ENCODE measurements at places on chromosomes 4 and X. TPM values are rescaled to one million over a fixed set of nuclear protein-coding genes. Genes with fewer than 3 reads are reported as not detected.

GRCh38 chr4:15506464-15506863, 36.8 kb downstream of the CC2D2A start:
- no peak for DNase-seq
- H3K4me1 ChIP-seq: peaks cover 1% of the 10 kb centered on the region
- no peak overlapping the region for H3K4me3 ChIP-seq
- H3K27ac ChIP-seq: no peak overlapping the region

- H3K27me3 ChIP-seq: no peaks in the 10 kb centered on the region
- no peak for DNase-seq
- no peaks in the 10 kb centered on the region for H3K36me3 ChIP-seq
- no peak overlapping the region for H3K27ac ChIP-seq
- peaks cover 29% of the 10 kb centered on the region for H3K4me1 ChIP-seq
Measured at GRCh38 chr4:73450398-73451004, 14.5 kb downstream of the AFP start.

- H3K4me3 ChIP-seq: no peak overlapping the region
- no peak for DNase-seq
- H3K27me3 ChIP-seq: no peaks in the 10 kb centered on the region
Measured at GRCh38 chr4:53863158-53863557, 201.2 kb downstream of the CHIC2 start.

- no peaks in the 10 kb centered on the region for H3K27me3 ChIP-seq
- peaks cover 2% of the 10 kb centered on the region for H3K4me1 ChIP-seq
- no peaks in the 10 kb centered on the region for H3K36me3 ChIP-seq
- H3K4me3 ChIP-seq: no peak overlapping the region
- no peak overlapping the region for H3K27ac ChIP-seq
- no peak for DNase-seq
Measured at GRCh38 chr4:146791439-146791838, 152.7 kb downstream of the POU4F2 start.

DNA sequence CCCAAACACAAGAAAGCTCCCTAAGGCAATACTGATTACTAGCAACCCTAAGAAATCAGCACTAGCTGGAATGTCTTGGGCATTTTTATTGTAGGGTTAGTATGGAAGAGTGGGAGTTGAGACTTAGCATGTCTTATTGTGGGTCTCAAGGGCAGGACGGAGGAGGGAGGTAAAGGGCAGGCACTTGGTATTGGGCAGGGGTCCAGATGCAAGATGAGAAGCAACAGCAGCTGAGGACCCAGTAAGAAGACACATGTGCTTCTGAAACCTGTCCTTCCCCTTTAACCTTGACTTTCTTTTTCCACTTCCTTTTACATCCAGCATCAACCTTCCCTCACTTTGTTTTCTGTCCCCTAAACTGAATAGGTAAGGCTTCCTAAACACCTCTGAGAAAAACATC, 37.4 kb downstream of the LARP7 start:
- no peaks in the 10 kb centered on the region for H3K27me3 ChIP-seq
- H3K36me3 ChIP-seq: no peaks in the 10 kb centered on the region
- peaks cover 4% of the 10 kb centered on the region for H3K4me1 ChIP-seq

DNA sequence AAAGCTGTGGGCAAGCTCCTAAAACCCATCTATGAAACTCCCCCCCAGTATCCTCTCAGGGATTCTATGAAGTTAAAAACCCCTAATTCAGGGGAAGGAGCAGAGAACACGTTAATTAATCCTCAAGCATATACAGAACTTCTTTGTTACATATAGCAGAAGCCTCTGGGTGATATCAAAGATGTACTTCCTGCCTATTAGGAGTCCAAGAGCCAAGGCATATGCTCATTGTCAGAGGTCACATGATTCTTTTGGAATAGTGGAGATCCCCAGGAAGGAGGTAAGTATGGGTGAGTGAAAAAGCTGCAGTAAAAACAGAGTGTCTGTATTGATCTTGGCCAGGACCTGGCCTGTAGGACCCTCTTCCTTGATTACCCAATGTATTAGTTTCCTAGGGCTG, 2.9 kb upstream of the SPARCL1 start:
- peaks cover 26% of the 10 kb centered on the region for H3K4me1 ChIP-seq
- H3K36me3 ChIP-seq: peaks cover 2% of the 10 kb centered on the region
- no peak overlapping the region for H3K4me3 ChIP-seq
- H3K27me3 ChIP-seq: no peaks in the 10 kb centered on the region
- DNase-seq: no peak

- no peak overlapping the region for H3K4me3 ChIP-seq
- no peak overlapping the region for H3K27ac ChIP-seq
- H3K36me3 ChIP-seq: peaks cover 1% of the 10 kb centered on the region
- H3K4me1 ChIP-seq: peaks cover 4% of the 10 kb centered on the region
- no peaks in the 10 kb centered on the region for H3K27me3 ChIP-seq
Measured at GRCh38 chr4:61772126-61772525, 572.0 kb downstream of the ADGRL3 start.

DNA sequence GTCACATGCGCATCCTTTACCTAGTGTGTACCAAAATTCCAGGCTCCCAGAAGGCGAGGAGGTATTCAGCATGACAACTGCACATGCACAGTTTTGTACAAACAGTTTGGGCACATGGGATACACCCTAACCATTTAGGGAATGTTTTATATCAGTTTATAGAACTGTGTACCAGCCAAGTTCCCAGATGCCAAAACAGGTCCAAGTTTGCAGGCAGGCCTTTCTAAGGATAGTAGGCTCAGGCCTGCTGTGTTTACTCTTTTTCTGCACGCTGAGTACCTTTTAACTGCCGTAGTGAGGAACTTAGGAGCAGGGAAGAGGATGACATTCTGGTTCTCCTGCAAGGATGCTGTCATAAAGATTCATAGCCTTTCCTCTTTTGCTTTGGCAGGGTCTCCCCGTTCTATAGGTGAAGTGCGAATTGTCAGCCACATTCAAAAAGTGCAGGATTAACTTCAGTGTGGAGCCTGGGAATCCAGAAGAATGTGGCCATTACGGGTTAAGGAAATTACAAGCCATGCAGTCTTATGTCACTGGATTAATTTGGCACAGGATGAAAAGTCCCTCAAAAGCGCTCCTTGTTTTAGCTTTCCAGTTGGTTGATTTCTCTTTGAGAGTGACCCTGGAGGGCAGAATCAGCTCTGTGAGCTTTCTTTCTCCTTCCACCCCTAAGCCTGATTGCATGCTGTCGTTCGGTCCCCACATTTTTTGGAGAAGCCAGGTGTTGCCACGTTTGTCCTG, 259.8 kb downstream of the ARHGAP10 start:
- DNase-seq: no peak
- no peak overlapping the region for H3K4me3 ChIP-seq
- no peaks in the 10 kb centered on the region for H3K36me3 ChIP-seq

- H3K4me3 ChIP-seq: no peak overlapping the region
- no peak overlapping the region for H3K27ac ChIP-seq
- no peak for DNase-seq
- no peaks in the 10 kb centered on the region for H3K27me3 ChIP-seq
- peaks cover 10% of the 10 kb centered on the region for H3K36me3 ChIP-seq
Measured at GRCh38 chr4:40361338-40361737, 26.2 kb downstream of the CHRNA9 start.

- H3K27ac ChIP-seq: no peak overlapping the region
- no peak for DNase-seq
- H3K36me3 ChIP-seq: peaks cover 7% of the 10 kb centered on the region
- H3K4me3 ChIP-seq: no peak overlapping the region
Measured at GRCh38 chr4:48602222-48602621, 112.2 kb downstream of the ZAR1 start.

GRCh38 chr4:136927172-136927571, 605.1 kb downstream of the PCDH18 start:
- H3K27ac ChIP-seq: no peak overlapping the region
- peaks cover 7% of the 10 kb centered on the region for H3K4me1 ChIP-seq
- no peaks in the 10 kb centered on the region for H3K36me3 ChIP-seq
- H3K4me3 ChIP-seq: no peak overlapping the region

DNA sequence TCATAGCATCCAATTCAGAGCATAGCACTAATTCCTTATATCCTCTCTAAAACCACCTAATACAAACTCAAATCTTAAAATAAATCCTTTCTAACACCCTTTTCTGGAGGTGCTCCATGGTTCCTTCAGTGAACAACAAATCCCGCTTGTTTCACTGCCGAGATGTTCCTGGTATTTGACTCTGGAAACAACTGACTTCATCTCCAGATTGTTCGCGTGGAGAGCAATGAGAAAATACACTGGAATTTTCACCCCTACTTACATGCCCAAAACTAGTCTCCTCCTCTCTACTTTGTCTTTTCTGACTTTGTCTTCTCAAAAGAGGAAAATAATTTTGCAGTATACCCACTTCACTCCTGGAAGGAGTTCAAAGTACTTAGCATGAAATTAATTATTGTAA, 129.0 kb downstream of the PLS3 start:
- peaks cover 16% of the 10 kb centered on the region for H3K27me3 ChIP-seq
- no peak for DNase-seq
- no peaks in the 10 kb centered on the region for H3K36me3 ChIP-seq
- peak overlapping the region; percentile 91 for H3K27ac ChIP-seq
- no peak overlapping the region for H3K4me3 ChIP-seq

- H3K27me3 ChIP-seq: no peaks in the 10 kb centered on the region
- H3K36me3 ChIP-seq: peaks cover 7% of the 10 kb centered on the region
- no peak overlapping the region for H3K27ac ChIP-seq
- DNase-seq: no peak
- peaks cover 4% of the 10 kb centered on the region for H3K4me1 ChIP-seq
Measured at GRCh38 chr4:185363251-185363650, 32.5 kb downstream of the LRP2BP start.

- H3K4me3 ChIP-seq: no peak overlapping the region
- no peak overlapping the region for H3K27ac ChIP-seq
- DNase-seq: no peak
- no peaks in the 10 kb centered on the region for H3K27me3 ChIP-seq
- no peaks in the 10 kb centered on the region for H3K4me1 ChIP-seq
Measured at GRCh38 chr4:68123525-68123924, 6.1 kb downstream of the TMPRSS11F start.

DNA sequence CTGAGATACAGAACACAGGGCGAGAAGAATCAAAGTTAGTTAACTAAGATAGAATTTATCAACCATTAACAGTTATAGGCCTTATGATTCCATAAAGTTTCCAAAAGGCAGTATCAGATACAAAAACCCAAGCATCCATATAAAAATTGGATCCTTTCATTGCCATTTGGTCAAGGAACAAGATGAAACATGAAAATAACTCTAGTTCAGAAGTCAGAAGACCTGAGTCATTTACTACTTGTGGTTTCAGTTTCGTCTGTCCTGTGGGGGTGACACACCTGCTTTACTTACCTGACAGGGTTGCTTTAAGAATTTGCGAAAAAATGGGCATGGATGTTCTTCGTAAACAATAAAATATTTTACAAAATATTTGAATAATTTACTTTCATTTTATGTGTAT, 130.8 kb downstream of the ANAPC10 start:
- H3K4me3 ChIP-seq: no peak overlapping the region
- no peak overlapping the region for H3K27ac ChIP-seq
- no peaks in the 10 kb centered on the region for H3K4me1 ChIP-seq
- no peaks in the 10 kb centered on the region for H3K27me3 ChIP-seq
- no peak for DNase-seq

GRCh38 chr4:183808097-183808456, 97.0 kb upstream of the STOX2 start:
- H3K27ac ChIP-seq: no peak overlapping the region
- H3K27me3 ChIP-seq: no peaks in the 10 kb centered on the region

GRCh38 chr4:126470862-126471261, 1156.1 kb downstream of the FAT4 start:
- H3K4me1 ChIP-seq: no peaks in the 10 kb centered on the region
- H3K4me3 ChIP-seq: no peak overlapping the region
- H3K27me3 ChIP-seq: no peaks in the 10 kb centered on the region
- no peak overlapping the region for H3K27ac ChIP-seq
- no peak for DNase-seq
- H3K36me3 ChIP-seq: no peaks in the 10 kb centered on the region

DNA sequence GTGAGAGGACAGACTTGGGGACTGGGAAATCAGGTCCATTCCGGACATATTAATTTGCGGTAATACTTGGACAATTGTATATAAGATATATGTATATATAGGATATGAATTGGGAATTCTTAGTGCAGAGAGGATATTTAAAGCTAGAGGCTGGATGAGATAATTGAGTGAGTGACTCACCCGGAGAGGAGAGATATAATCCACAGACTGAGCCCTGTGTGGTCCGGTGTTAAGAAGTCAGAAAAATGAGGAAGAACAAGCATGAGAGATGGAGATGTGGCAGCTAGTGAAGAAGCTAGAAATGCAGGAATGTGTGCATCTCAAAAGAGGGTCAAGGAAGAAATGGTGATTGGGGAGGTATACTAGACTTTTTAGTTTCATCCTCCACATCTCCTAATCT, 336.2 kb downstream of the SLC7A11 start:
- no peaks in the 10 kb centered on the region for H3K27me3 ChIP-seq
- no peak overlapping the region for H3K27ac ChIP-seq
- DNase-seq: no peak
- H3K36me3 ChIP-seq: no peaks in the 10 kb centered on the region
- no peaks in the 10 kb centered on the region for H3K4me1 ChIP-seq
- H3K4me3 ChIP-seq: no peak overlapping the region

DNA sequence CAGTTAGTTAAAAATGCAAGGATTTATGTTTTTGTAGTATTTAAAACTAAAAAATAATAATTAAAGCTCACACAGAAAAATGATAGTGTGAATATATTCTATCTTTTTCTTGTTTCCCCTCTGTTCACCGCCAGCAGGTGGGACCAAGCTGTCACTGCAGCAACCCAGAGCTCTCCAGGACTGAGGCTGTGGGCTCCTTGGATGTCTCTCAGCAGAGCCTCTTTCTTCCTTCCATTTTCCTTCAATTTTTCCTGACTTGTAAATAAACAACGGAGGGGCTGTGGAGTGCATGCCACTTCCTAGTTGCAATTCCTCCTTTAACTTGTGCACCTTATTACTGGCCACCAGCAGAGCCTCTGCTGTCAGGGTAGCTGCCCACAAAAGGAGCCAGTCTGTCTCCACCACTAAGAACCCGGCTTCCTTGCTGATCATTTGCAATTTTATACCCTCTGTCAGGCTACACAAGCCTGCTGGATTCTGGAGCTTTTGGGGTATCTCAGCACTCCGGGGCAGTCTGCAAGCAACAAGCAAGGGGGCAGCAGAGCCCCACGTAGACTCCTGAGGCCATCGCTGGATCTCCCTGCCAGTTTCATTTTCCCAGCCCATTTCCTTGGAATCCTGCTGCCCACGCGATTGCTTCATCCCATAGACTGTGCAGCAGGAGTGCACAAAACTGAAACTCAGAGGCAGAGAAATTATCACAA, 1467.4 kb downstream of the C4orf33 start:
- peaks cover 4% of the 10 kb centered on the region for H3K4me1 ChIP-seq
- DNase-seq: peak; percentile 23
- H3K4me3 ChIP-seq: no peak overlapping the region
- no peaks in the 10 kb centered on the region for H3K27me3 ChIP-seq

- no peaks in the 10 kb centered on the region for H3K4me1 ChIP-seq
- no peak overlapping the region for H3K4me3 ChIP-seq
- no peak overlapping the region for H3K27ac ChIP-seq
- no peak for DNase-seq
- H3K36me3 ChIP-seq: no peaks in the 10 kb centered on the region
Measured at GRCh38 chr4:65393078-65393477, 277.2 kb downstream of the EPHA5 start.

- peaks cover 17% of the 10 kb centered on the region for H3K36me3 ChIP-seq
- DNase-seq: no peak
- no peak overlapping the region for H3K27ac ChIP-seq
- no peaks in the 10 kb centered on the region for H3K27me3 ChIP-seq
- no peak overlapping the region for H3K4me3 ChIP-seq
Measured at GRCh38 chr4:6885953-6886557, 23.6 kb upstream of the TBC1D14 start.

Gene ZDHHC15
- 2.3 TPM for total RNA-seq

Gene BLOC1S4
- total RNA-seq: 20.0 TPM

Gene SSX1
- not detected for total RNA-seq

Gene MAGEA3
- total RNA-seq: not detected

Gene ABCG2
- 2.3 TPM for total RNA-seq

Gene CT45A2
- not detected for total RNA-seq

Gene ERVMER34-1
- 2.2 TPM for total RNA-seq

Gene MAGEB10
- total RNA-seq: not detected

Gene TRIM75
- total RNA-seq: not detected

Gene CT45A5
- not detected for total RNA-seq

All from progenitor cell of endocrine pancreas (in vitro differentiated cells).